CD4-positive, alpha-beta T cell treated with Interferon gamma for 1 hour (primary cell): ENCODE measurements at places on chromosomes 6 and 20.

- DNase-seq: no peak
Observed at GRCh38 chr6:158963020-158963808, 36.8 kb downstream of the RSPH3 start.

DNA sequence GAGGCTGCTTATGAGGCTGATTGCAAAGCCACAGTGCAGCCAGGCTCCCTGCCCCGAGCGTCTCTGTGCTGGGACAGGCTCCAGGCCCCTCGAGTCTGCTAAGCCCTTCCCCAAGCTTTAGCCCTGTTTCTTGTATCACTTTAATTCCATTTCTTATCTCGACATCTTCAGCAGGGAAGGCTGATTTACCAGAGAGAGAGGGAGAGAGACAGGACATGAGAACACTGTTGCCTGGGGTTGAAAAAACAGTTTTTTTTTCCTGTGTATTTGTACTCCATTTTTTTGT, 386.5 kb downstream of the SMOC2 start:
- DNase-seq: no peak

GRCh38 chr6:137341681-137342195, 122.6 kb upstream of the IFNGR1 start:
- DNase-seq: peak; percentile 57

DNA sequence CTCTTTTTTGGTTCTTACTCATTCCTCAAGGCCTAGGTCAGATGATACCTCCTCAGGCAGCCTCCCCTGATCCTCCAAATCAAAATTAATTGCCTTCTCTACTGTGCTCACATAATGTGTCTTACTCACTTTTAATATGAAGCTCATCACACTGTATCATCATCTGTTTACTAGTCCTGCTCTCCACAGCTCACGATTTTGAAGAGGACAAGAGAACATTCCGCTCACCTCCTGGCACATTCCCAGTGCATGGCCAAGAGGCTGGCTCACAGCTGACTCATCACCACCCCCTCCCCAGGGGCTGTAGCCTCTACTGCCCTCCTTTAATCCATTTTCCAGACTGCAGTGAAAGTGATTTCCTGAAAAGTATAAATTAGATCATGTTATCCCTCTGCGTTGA, 133.1 kb downstream of the ALDH8A1 start:
- DNase-seq: no peak

DNA sequence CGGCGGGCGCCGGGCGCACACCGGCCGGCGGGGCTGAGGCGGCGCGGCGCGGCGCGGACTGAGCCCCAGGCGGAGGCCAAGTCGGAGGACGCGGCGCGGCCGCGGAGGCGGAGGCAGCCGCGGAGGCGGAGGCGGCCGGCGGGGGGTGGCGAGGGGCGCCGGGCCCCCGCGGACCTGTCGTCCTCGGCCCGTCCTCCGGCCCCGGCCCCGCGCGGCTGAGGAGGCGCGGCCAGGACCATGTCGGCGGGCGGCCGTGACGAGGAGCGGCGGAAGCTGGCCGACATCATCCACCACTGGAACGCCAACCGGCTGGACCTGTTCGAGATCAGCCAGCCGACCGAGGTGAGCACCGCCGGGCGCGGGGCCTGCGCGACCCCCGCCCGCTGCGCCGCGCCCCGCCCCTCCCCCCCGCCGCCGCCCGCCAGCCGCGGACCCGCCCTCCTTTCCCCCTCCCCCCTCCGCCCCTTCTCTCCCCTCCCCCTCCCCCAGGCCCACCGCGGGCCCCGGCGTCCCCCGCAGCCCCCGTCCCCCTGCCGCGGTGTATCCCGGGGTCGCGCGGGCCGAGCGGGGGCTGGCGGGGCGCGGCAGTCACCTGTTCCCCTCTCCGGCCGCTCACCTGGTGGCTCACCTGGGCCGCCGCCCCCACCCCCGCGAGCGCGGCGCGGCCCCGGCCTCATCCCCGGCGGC, at the start of gene AFDN:
Gene AFDN, plus strand, starts transcription at position 16 of the 687 bp plus-strand sequence. Its CDS starts 222 bp downstream, at position 238.
- no peak for DNase-seq

DNA sequence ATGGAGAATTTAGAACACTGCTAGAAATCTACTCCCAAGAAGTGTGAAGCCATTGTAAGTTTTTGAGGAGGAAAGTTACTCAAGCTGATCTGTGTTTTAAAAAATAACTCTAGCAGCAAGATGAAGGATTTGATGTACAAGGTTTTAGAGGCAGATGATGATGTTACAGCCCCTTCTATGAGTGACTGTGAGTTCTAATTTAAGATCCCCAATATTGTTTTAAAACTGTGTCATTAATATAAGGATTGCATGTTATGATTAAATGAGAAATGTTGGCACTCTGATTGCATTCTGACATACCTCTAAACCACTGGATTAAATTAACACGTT, 293.5 kb downstream of the ADGB start:
- no peak for DNase-seq

GRCh38 chr6:107618672-107619071, 128.8 kb downstream of the SOBP start:
- DNase-seq: peak; percentile 38

GRCh38 chr20:47220161-47220582, 136.3 kb downstream of the ZMYND8 start:
- peak; percentile 14 for DNase-seq

- peak; percentile 62 for DNase-seq
Observed at GRCh38 chr20:48912065-48912464, 9.4 kb upstream of the ARFGEF2 start.

DNA sequence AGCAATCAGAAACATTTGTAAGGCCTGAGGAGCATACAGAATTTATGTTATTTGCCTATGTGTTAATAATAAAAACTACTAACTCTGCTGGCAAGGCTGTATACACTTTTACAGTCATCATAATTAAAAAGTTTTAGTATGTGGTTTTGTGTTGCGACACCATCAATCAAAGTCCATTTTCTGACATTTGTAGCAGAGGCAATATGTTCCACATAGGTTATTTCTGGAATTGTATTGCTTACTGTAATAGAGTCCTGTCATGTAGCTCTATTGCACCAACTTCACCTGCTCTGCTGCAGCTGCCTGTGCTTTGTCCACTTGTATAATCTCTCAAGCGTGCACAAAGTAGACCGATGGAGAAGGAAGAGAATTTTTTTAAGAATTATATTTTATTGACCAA, 501.8 kb downstream of the HACE1 start:
- DNase-seq: no peak

GRCh38 chr6:16844183-16844582, 82.9 kb upstream of the ATXN1 start:
- no peak for DNase-seq

- no peak for DNase-seq
Observed at GRCh38 chr6:97586344-97586743, 303.3 kb upstream of the MMS22L start.

GRCh38 chr6:134707342-134708031, 242.4 kb downstream of the ALDH8A1 start:
- no peak for DNase-seq

DNA sequence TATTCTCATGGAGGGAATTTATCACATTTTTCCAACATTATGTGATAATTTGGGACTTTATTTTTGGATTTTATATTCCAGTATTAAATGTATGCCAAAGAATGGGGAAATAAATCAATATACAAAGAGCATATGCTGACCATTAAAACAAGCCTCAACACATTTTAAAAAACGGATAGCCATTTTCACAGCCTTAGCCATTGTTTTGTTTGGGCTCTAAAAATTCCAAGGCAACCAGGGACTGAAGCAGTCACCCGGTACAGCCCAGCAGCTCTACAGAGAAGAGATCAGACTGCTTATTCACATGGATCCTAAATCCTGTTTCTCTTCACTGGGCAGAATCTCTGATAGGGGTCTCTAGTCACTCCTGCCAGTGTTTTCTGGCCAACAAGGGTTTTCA, 150.2 kb upstream of the OGFRL1 start:
- no peak for DNase-seq

GRCh38 chr6:35014786-35015185, 125.7 kb downstream of the ANKS1A start:
- DNase-seq: no peak

DNA sequence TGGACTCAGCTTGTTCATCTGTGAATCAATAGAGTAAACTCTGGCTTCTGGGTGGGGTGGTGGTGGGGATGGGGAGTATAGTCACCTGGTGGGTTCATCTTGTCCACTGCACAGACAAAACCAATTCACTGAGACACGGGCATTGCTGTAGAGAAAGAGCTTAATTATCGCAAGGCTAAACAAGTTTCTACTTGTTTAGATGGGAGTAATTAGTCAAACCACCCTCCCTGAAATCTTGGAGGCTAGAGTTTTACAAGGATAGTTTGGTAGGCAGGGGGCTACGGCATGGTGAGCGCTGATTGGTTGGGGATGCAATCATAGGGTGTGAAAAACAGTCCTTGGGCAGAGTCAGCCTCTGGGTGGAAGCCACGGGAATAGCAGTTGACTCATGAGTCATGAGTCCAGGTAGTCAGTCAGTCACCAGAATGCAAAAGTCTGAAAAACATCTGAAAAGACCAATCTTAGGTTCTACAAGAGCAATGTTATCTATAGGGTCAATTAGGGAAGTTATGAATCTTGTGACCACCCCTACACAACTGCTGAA, 77.8 kb downstream of the STMND1 start:
- DNase-seq: no peak

- no peak for DNase-seq
Observed at GRCh38 chr6:37435816-37436215, 2.8 kb downstream of the CMTR1 start.

GRCh38 chr20:9210356-9210755, 141.5 kb downstream of the PLCB4 start:
- no peak for DNase-seq

- DNase-seq: no peak
Observed at GRCh38 chr20:2922957-2923356, 49.7 kb downstream of the PTPRA start.

- no peak for DNase-seq
Observed at GRCh38 chr6:43702171-43702533, 14.6 kb upstream of the MRPS18A start.

GRCh38 chr6:7249391-7249790, 63.6 kb downstream of the SSR1 start:
- DNase-seq: no peak

DNA sequence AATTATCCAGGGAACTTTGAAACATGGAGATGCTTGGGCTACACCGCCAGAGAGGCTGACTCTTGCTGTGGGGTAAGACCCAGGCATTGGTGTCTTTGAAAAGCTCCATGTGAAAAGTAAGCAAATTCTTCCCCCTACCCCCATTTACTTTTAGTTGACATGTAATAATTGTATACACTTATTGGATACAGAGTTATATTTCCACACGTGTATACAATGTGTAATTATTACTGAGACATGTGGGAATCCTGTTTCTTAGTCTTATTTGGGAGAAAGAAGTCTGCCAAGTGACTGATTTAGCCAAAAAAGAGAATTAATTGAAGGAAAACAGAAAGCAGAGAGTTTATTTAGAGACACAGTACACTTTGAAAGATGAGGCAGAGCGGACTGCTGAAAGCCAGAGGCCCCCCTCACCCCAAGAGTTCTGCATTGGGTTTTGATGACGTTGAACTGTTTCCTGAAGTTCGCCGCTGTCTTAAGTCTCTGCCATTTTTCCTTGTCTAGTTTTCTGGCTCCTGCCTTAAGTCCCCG, 193.8 kb downstream of the PACRG start:
- no peak for DNase-seq

- DNase-seq: no peak
Observed at GRCh38 chr6:99241905-99242534, 107.5 kb downstream of the FAXC start.

GRCh38 chr6:34238585-34239499, 2.2 kb downstream of the HMGA1 start:
- no peak for DNase-seq

DNA sequence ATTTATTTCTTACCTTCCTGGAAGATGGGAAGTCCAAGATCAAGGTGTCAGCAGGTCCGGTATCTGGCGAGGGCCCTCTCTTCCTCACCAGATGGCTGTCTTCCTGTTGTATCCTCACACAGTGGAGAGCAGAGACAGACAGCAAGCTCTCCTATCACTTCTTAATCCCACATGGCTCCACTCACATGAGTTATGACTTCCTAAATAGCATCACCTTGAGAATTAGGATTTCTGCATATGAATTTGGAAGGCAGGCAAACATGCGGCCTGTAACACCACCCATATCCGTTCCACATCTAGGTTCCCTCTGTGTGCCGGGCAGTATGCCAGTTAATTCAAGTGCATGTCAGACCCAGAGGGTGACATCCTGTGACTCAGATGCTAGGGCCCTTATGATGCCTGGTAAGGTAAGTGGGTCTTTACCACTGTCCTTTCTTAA, 2.1 kb downstream of the RAET1E start:
- no peak for DNase-seq

GRCh38 chr6:91449539-91449938, 862.7 kb upstream of the MAP3K7 start:
- no peak for DNase-seq

DNA sequence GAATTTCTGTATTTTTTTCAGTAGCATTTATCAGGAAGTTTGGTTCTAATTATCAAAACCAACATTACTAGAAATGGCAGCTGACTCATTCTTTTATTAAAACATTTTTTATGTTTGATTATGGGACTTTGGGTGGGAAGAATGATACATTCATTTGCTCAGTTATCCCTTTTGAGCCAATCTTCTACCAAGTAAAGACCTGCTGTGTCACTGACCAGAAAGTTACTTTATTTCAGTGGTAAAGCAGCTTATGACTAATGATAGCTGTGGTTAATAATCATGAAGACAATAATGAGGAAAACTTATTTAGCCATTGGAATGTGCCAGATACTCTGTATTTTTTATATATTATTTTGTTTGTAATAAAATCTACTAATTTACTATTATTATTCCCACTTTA, 142.3 kb downstream of the FARS2 start:
- no peak for DNase-seq

DNA sequence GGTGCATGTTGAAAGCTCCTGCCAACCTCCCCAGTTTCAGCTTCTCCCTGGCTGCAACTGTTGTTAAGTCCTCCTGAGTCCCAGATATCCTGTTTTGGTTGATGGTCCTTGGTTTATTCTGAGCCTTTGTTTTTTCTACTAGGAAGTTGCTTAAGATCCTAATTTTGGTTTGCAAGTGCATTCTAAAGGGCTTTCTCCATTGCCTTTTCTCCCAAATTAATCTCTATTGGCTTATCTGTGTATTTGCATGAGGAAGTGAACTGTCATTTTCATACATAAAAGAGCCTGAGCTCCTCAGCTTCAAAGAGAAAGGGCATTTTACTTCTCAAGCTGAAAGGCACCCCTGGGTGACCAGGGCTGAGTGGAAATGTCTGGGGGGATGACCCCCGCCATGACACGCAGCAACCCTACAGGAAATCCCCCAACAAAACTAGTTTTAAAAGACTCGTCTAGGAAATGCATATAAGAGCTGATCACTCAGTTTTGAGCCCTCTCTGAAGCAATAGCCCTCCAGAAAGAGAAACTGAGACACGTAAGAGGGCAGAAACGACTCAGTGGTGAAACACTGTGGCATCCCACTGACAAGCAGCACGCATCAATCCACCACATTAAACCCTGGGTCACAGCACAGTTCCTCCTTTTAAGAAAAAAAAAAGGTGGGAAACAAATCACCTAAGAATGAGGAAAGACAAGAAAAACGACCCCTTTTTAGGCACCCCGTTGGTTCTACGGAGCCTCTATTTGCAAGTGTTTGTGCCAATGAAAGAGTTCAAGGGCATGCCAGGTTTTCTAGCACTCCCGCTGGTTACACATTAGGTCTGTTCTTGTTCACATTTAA, 140.9 kb downstream of the THBS2 start:
- no peak for DNase-seq

GRCh38 chr6:152048921-152049320, 241.4 kb downstream of the ESR1 start:
- DNase-seq: no peak
